Naive B cell (primary cell): ENCODE measurements at places on chromosomes 5 and 9.

- DNase-seq: no peak
Observed at GRCh38 chr5:56490971-56491468, 257.9 kb upstream of the ANKRD55 start.

DNA sequence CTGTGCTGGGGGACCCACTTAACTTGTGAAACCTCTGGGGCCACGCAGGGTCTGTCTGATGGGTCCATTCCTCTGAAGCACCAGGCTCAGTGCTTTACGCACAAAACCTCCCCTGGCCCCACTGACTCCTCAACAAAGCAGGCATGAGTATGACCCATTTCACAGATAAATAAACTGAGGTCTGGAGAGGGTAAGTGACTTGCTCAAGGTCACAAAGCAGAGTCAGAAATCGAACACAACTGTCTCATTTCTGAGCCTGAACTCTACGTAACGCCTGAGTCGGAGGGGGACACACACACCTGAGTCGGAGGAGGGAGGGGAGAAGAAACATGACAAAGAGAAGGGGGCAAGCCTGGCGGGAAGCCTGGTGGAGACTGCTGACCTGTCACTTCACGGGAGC is 48.0 kb upstream of the RAPGEF1 start:
- DNase-seq: no peak

GRCh38 chr9:132733260-132733815 is 63.1 kb downstream of the GTF3C4 start:
- no peak for DNase-seq

GRCh38 chr5:176577312-176578176 is 28.4 kb downstream of the CDHR2 start:
- DNase-seq: no peak

- no peak for DNase-seq
Observed at GRCh38 chr5:8291641-8292040, 422.7 kb downstream of the MTRR start.

GRCh38 chr9:131386281-131386680 is 7.6 kb upstream of the PRRC2B start:
- DNase-seq: no peak

- no peak for DNase-seq
Observed at GRCh38 chr9:134778841-134779411, 101.7 kb upstream of the FCN2 start.

DNA sequence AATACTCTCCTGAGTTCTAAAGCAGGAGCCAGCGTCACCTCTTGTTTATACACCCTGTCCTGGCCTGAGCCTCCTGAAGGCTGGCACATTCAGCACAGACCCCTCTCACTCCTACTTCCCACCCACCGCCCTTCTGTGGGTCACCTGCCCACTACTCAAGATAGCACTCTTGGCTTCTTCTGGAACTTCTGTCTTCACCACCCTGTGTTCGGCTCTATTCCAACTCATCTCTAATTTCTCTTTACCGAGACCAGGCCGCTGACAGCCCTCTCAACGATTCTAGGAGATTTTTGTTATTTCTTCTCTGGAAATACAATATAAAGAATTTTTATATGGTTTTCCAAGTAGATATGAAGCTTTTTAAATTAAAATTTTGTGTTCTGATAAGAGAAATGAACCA is 57.4 kb downstream of the IRF1 start:
- DNase-seq: no peak

DNA sequence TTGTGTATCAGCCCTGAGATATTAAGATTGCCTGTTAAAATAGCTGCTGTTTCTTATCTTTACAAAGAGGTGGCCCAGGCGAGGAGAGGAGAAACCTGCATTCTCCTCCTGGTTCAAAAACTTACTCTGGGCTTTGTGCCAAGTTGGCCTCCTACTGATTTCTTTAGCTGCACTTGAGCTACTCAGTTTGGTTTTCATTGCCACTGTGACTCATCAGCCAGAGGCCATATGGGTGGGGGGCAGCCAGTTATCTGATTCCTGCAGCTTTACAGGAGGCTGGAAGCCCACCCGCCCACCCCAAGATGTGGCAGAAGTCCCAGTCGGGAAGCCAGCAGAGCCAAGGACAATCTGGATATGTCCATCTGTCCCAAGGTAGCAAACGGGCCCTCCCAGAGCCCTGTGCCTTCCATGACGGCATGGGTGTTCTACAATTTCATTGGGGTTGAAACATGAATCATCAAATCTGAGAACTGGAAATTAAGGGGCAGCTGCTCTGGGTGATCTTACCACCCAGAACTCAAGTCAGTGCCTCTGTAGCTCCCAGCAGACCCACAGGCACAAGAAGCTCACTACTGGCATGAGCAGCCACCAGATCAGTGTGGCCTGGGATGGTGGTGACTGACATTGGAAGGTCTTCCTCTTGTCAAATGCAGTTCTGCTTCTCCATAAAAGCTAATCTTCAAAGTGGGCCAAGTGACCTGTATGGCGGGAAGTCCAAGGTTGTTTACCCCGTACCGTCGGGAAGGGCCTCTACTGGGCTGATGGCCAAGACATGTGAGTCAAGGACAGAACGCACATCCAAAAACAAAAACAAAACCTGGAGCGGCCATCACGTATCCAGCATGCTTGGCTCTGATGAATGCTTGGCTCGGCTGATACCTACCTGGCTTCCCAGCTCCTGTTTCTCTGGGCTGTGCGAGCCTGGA is 15.6 kb downstream of the FCN2 start:
- DNase-seq: no peak

DNA sequence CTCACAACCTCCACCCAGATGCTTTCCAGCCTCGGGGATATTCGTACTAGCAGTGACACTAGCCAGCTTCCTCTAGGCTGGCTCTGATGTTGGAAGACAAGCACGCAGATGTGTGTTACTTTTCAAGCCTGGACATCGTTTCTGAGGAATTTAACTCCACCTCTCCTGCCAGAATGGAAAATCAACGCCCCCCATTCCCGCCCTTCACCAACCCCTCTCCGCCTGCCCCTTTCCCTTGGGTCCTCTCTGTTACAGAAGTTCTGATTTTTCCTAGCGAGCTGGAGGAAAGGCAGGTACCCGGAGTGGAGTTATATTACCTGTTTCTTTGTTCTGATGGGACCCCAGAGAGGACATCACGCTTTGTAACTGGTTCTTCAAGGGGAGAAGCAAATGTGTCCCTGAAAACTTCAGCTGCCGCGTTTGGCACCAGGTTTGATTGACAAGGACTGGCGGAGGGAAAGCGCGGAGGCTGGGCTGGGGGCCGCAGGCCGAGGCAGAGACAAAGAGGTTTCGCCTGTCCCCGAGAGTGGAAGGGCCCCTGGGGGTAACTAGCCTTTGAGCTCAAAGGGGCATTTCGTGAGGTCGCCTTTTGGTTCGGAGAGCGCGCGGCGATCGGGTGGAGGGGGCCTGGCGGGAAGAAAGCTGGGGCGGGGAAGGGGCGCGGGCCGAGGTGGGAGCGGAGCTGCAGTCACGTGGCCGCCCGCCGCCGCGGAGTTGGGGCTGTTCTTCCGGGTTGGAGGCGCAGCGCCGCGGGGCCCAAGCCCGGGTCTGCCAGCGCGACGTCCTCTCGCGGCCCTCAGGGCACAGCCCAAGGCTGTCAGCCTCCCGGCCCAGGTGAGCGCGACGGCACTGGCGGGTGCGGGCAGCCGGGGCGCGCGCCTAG is at the start of gene NNT:
NNT (plus strand) TSS at position 720 of the 883 bp plus-strand sequence. CDS start 6,016 bp downstream, outside the sequence.
- peak; percentile 81 for DNase-seq

DNA sequence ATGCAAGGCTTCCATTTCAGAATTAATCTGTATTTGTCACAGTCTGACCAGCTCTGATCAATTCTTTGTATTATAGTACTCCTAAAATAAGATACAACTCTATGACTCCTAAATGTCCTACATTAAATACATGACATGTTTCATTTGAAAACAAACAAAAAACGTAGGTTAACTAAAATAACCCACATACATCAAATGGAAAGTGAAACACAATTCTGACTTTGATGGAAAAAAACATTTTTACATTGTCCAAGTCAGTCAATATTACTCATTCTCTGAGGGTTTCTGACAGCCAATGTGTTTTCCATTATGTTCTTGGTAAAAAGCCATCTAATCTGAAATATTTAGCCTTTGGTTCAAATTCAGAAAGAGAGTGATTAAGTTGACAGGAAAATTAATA is 8.7 kb downstream of the HMGCS1 start:
- DNase-seq: no peak

DNA sequence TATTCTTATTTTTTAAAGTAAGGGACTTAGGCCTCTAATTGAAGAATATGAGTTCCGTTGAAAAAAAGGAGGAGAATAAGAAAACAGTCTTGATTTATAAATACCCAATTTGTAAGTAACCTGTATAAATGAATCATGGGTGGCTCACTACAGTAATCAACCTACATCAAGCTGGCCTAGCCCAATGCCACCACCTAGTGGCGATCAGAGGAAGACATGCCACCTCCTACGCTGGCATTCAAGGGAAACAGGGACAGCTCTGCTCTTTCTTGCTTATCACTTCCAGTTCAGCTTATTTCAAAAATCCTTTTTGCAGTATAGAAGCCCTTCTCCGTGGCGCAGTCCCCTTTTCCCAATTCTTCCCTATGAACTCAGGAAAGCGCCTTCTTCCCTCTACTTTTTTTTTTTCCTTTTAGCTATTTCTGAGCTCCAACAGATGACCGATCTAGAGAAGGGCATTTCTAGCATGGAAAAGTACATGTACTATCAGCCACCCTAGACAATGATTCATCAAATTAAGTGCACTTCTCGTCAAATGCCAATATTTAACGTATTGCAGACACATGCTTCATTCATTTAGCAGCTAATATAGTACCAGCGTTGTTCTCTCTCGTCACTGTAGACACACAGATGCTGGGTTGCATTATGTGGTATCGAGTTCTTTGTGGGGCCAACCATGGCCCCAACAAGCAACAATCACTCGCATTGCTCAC is 28.3 kb downstream of the PTPN3 start:
- peak; percentile 20 for DNase-seq

DNA sequence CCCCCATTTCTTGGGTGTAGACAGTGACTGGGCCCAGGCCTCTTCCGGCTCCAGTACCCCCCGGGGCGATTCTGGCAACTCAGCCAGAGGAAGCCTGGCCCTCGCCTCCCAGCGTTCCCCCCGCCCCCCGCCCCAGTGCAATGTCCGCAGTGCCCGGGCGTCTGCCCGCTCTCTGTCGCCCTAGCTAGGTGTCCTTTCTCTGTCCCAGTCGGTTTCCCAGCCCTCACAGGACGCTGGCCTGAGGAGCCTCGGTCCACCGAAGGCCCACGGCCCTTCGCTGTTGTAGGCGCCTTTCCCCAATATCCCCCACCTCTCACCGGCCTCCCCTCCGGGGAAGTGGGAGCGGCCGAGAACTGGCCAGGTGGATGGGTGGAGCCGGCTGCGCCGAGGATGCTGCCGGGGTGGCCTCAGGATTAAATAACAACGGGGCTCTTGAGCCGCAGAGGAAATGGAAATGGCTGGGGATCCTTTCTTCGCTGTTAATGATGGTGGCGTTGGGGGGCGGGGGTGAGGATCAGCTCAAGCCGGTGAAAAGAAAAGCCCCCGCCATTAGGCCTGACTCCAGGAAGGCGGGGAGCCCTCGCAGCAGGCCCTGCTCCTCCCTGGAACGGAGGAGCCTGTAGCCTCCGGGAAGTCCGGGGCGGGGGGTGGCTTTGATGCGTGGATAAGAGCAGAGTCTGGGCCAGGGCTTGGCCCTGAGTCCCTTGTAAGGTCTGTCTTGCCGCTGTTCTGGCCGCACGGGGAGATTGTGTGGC is 1.1 kb upstream of the SPRY4 start:
- no peak for DNase-seq

DNA sequence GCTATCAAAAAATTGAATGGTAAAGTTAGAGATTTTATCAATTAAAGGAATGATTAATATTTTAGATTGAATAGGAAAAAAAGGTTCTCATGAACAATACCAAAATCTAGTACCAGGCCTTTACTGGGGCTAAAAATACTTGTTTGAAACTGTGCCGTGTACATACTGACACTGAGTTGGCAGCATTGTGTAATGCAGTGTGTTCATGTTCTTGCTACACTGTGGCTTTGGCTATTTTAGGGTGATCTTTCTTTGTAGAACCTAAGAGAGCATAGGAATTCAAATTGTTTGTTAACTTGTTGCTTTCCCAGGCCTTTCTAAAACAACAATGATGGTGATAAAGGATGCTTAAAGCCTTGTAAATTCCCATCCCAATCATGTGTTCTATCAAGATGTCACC is 80.9 kb downstream of the KIF4B start:
- DNase-seq: no peak

- no peak for DNase-seq
Observed at GRCh38 chr9:24793787-24794186, 248.1 kb upstream of the IZUMO3 start.

DNA sequence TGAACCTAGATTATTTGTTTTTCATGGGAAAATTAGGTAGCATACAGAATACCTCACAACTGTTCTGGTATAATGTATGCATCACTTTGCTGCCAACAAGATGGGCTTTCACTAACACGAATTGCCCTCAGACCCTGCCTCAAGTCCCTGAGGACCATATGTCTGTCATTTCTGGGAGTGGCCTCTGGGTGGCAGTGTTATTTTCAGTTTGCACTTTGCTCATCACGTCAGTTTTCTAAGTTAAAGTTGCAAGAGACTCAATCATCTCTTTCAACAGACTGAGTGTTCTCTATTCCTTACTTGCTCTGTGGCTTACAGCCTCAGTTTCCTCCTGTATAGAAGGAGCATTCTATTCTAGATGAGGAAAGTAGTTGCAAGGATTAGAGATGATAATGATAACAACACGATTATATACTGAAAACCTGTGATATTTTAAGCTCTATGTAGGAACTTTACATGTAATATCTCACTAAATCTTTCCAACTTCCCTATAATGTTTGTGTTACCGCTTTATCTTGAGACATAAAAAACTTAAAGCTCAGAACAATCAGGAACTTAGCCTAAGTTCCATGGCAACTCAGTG is 55.7 kb downstream of the TSSK1B start:
- DNase-seq: peak; percentile 24

- DNase-seq: no peak
Observed at GRCh38 chr5:1515921-1516571, 7.7 kb downstream of the LPCAT1 start.

- no peak for DNase-seq
Observed at GRCh38 chr5:127813633-127814587, 110.7 kb downstream of the CCDC192 start.

DNA sequence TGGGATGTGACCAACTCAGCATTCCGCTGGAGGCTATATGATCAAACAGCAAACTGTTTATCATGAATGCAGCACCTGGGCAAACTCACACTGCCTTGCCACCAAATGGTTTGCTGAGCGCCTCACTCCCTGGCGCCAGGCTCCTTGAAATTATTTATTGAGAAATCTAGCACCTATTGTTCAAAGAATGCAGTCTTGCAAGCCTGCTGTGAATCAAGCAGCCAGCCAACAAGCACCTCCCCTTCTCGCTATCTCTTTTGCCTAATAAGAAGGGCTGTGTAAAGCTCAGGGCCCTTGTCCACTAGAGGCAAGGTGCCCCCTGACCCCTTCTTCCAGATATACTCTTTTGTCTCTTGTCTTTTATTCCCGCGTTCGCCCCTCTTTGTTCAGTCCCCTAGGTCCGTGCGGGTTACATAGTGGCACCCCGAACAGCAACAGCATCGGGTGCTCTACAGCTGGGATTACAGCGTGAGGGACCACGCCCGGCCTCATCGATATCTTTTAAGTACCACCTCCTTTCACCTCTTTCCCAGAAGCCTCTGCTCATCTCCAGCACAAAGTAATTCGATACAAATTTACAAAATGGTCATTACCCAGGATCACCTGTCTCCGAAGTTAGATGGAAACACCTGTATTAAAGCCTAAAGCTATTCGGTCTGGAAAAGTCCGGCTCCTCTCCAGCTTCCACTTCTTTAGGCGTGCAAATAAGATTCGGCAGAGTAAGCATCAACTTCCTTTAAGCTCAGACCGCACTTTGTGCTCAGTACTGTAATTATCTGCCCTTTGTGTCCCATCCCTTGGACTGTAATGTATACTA is 896 bp downstream of the RIGI start:
- DNase-seq: no peak

GRCh38 chr5:83925321-83925954 is 204.8 kb upstream of the HAPLN1 start:
- no peak for DNase-seq
